ENCODE measurements at places on chromosomes 11 and 22.

DNA sequence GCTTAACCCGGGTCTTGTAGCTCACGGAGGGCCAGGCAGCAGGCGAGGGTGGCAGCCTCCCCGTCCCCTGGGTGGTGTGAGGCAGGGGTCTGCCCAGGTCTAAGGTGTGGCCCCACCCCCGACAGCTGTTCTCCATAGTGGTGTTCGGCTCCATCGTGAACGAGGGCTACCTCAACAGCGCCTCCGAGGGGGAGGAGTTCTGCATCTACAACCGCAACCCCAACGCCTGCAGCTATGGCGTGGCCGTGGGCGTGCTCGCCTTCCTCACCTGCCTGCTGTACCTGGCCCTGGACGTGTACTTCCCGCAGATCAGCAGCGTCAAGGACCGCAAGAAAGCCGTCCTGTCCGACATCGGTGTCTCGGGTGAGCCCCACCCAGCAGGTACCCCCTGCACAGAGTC, 24.4 kb downstream of the SYNGR1 start:
- DNase-seq = no peak

- DNase-seq = peak; percentile 38
Measured at GRCh38 chr22:43230971-43231723, 44.2 kb upstream of the TTLL12 start.

- DNase-seq = no peak
Measured at GRCh38 chr11:17021511-17021910, 7.3 kb upstream of the PLEKHA7 start.

DNA sequence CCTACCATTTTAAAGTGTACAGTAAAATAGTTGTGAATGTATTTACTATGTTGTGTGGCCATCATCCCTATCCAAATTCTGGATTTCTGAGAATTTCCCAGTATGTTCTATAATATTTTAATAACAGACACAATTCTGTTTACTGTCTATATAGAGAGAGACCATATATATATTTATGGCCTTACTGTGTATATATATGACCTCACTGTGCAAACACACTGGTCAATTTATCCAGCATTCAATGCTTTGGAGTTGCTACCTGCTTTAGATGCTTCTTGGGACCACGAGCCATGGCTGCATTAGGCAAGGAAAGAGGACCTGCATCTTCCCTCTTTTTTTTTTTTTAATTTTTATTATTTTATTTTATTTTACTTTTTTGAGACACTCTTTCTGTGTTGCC, 40.2 kb downstream of the SWAP70 start:
- no peak for DNase-seq

DNA sequence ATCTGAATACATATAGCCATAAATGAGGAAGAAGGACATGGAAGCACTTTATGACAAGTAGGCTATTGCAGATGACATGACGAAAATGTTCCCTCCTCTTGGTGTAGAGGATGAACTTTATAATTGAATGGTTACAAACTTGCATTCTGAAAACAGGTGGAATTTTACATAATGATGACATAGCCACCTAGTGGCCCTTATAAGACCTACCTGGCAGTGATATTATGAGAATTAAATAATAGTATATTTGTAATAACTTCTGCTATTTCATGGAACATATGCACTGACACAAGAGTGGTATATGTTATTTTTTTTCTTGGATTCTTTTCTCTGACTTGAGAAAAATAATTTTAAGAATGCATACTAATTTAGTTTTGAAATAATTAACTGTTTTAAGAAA, 22.9 kb downstream of the TRIM22 start:
- DNase-seq = no peak

DNA sequence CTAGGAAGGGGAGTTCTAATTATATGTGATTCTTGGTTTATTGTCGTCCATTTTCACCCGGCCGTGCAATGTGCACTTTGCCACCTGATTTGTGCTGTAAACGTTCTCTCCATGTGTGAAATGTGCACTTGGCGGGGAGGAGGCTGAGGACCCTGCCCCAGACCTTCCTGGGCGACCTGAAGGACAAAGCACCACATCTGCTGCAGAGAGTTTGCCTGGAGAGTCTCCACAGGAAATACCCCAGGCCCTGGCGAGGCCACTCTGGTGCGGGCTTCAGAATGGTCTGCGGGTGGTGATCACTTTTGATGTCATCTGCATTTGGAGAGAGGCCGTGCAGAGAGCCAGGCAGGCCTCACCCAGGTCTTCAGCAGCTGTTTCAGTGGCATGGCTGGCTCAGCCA, 224.7 kb downstream of the BRD1 start:
- DNase-seq = no peak

DNA sequence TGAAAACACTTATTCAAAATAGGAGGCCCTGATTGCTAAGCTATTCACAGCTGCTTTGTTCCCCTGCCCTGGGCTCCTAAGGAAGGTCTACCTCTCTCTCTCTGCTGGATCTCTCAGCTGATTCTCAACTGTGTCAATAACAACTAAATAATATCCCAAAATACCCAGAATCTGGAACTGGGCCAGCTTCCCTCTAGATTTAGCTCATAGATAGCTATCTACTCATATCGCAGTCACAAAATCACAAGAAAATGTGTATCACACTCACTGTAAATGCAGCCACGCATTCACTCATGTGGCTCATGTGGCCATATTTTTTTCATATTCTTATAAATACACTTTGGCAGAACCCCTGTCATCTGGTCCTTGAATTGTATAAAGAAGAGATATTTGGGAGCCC, 555.1 kb downstream of the OPCML start:
- DNase-seq = no peak

DNA sequence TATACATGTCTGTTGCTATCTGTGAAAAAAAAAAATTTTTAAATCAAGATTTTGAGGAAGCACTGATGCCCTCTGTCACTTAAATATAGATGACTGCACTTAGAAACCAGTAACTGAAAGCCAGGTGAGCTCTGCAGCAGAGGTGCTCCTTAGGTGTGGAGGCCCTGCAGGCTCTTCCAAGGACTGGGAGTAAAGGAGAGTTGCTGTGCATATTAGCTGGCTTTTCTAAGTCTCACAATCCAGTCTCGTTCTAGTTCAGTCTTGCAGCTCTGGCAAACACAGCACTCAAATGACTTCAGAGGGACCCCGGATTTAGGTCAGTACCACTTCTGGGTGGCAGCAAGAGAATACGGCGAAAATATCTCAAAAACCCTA, 61.0 kb downstream of the LARGE2 start:
- DNase-seq = no peak

GRCh38 chr22:41152902-41153301, 52.2 kb upstream of the L3MBTL2 start:
- no peak for DNase-seq

GRCh38 chr11:128525411-128526243, 61.7 kb downstream of the ETS1 start:
- DNase-seq = no peak

GRCh38 chr22:42336527-42337227, 66.2 kb upstream of the TCF20 start:
- no peak for DNase-seq

- no peak for DNase-seq
Measured at GRCh38 chr22:30205281-30206115, 41.1 kb downstream of the LIF start.

DNA sequence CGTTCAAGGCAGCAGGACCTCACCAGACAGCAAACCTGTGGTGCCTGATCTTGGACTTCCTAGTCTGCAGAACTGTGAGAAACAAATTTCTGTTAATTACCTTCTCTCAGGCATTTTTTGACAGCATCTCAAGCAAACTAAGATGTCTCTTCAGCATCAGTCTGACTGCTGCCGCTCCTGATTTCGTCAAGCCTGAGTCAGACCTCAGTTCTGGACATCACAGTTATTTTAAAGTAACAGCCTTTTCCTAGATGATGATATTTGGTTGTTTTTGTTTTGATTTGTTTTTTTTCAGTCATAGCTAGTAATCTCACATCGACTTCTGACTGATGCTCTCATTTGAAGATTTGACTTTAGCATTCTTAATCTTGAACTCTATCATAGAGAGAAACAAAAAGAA, 71.9 kb downstream of the BLID start:
- no peak for DNase-seq

DNA sequence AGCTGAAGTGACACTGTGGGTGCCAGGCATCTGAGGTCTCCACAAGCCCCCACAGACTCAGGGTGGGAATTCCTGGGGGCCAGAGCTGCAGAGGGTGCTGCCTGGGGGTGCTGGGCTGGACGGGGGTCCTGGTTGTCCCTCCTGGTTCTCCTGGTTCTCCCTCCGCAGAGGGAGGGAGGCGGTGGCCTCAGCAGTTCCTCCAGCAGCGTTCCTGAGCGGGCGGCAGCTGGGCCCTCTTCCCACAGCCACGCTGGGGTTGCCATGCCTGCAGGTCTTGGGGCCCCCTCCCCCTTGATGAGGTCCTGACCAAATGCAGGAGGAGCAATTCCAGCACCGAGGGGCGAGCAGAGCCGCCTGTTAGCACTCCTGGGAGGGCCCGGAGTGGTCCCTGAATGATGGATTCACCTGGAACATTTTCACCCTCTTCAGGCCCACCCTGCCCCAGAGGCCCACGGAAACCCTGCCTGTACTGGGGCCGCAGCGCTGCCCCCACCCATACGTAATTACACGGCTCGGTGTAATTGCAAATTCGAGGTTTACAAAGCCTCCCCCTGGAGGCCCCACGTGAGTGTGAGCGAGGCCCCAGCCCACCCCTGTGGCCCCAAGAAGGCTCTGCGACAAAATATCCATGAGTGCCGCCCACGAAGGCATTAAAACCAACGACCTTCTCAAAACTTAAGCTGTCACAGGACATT, 635 bp downstream of the C11orf21 start:
- no peak for DNase-seq

GRCh38 chr11:20015101-20015500, 145.2 kb downstream of the DBX1 start:
- DNase-seq = no peak

GRCh38 chr22:18013436-18013835, 10.9 kb downstream of the MICAL3 start:
- no peak for DNase-seq

GRCh38 chr11:35483131-35483820, 42.1 kb downstream of the PAMR1 start:
- DNase-seq = no peak

DNA sequence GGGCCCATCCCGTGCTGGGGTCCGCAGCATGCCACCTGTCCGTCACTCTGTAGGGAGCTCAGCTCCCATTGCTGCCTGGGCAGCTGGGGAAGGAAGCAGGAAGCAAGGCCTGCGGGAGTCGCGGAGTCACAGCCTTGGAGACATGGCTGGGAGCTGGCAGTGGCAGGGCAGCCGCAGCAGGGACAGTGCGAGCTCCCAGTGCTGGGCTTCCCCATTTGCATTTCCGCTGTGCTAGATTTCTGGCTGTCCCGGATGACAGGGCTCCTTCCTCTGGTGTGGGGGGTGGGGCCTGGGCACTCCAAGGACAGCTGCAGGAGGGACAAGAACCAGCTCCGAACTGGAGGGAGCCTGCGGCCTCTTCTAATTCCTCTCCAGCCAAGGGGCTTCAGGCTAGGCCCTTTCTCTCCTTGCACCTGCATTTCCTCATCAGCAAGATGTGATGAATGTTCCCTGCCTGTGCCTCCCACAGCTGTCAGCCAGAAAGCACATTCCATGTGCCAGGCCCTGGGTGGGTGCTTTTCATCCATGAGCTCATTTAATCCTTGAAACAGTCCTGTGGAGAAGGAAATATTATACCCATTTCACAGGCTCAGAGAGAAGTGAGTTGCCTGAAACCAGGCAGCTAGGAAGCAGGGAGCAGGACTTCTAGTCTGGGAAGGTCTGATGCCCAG, 48.0 kb downstream of the MYO7A start:
- DNase-seq = no peak

GRCh38 chr22:37545703-37546436, 14.4 kb upstream of the CDC42EP1 start:
- DNase-seq = no peak

DNA sequence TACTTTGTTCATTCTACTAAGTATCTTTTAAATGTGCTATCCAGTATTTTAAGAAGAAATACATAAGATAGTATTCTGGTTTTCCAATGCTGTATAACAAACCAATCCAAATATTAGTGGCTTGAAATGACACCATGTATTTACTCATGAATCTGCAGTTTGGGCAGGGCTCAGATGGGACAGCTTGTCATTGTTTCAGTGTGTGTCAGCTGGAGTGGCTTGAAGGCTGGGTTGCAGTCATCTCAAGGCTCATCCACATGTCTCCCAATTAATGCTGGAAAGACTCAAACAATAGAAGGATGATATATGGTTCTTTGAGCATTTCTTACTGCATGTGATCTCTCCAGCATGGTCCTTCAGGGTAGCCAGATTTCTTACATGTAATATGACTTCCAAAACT, 146.2 kb downstream of the ARHGAP42 start:
- DNase-seq = no peak

DNA sequence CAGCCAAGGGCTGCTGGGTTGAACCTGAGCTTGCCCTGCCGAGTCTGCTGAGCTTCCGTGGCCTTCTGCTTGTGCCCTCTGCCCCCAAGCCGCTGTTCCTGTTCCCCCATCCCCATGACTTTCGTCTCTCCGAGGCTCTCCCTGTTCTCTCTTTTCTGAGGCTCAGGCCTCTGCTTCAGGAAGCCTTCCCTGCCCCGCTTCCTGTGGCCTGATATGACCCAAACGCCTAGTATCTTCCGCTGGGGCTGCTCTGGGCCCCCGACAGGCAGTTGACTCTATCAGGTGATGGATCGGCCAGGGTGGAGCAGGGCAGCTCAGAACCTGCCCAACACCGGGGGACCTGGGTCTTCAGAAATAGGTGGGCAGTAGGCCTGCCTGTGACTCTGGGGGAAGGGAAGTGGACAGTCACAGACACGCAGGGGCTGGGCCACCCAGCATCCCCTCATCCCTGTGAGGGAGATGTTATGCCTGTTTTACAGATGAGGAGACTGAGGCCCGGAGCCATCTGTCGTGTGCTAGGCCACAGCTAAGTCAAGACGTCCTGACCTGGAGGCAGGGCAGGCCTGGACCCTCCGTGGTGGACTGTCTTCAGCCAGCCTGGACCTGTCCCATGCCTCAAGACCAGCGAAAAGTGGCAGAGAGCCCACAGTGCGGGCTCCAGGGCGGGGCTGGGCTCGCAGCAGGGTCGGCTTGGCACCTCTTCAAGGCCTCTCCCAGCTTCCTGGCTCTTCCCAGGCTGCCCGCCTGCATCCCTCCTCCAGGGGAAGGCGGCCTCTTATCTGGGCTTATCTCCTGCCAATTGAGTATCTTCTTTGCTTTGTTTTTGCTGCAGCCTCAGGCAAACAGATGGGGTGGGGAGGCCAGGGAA, 16.2 kb downstream of the BAD start:
- DNase-seq = no peak

DNA sequence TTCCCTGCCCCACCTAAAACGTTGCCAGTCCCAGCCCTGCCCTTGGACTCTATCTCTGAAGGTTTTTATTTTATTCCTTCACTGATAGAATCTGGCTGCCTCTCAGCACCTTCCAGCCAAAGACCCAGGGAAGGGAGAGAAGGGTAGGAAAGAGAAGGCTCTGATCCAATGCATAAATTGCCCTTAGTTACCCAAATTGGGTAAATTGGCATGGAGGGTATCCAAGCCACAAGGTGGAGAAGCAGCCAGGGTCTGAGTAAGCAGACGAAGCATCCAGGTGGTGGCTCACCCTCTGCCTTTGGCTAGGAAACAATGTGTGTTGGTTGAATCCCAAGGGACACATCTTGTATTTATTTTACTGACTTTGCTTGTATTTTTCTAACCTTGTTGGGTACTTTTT, 89.0 kb downstream of the FEZ1 start:
- no peak for DNase-seq
